Stimulated activated CD8-positive, alpha-beta memory T cell treated with anti-CD3 and anti-CD28 coated beads, Interleukin-2, amount 100 ng/mL, for 48 hours (primary cell): ENCODE measurements at places on chromosomes 13 and 19.

DNA sequence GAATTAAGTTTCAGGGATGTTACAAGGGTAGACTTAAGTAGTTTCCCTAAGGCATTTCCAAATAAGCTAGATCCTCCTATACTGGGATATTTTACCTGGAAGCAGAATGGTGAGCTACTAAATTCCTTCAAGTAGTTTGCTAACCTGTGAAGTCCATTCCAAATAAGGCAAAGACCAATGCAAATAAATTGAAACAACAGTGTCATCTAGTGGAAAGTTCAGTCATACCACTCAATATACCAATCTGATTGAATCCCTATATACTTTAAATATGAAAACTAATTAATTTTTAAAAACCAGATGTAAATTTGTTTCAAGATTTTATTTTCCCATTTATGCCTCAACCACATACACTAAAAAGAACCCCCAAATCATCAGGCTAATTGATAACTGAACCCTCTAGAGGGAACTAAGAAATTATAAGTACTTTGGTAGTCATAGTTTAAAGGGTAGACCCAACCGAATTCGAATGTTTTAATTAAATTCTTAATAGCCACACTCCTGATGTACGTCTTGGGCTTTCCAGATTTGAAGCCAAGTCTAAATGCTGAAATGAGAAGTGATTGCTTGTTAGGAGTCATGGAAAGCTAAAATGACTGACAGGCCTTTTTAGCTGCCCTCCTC lies 223.7 kb downstream of the TBC1D4 start:
- no peak for DNase-seq

- no peak for DNase-seq
These were observed 17.9 kb downstream of the ALG5 start for GRCh38 chr13:36981156-36981743.

- DNase-seq: no peak
These were observed 1.1 kb downstream of the GALP start for GRCh38 chr19:56176881-56177280.

- no peak for DNase-seq
These were observed 1.8 kb downstream of the PCDH17 start for GRCh38 chr13:57633141-57633949.
